ENCODE measurements at places on chromosomes 2 and 18. TPM values are rescaled to one million over a fixed set of nuclear protein-coding genes. Genes with fewer than 3 reads are reported as not detected.

The STEAP3 gene
- total RNA-seq = 74.0 TPM

The TMEM182 gene
- total RNA-seq = 1.3 TPM

The C2orf92 gene
- total RNA-seq = 2.4 TPM

The LOXHD1 gene
- not detected for total RNA-seq

The TTN gene
- under 0.01 TPM for total RNA-seq

The TYMS gene
- 35.1 TPM for total RNA-seq

All from placental pericyte (primary cell).